Cerebellar cortex (tissue), 1 donor: ENCODE measurements at places on chromosomes 12 and 14.

- DNase-seq: peak; percentile 86
Observed at GRCh38 chr12:3041558-3042164, 35.5 kb upstream of the TSPAN9 start.

GRCh38 chr12:14957551-14958168 is 3.7 kb downstream of the ARHGDIB start:
- no peak for DNase-seq

DNA sequence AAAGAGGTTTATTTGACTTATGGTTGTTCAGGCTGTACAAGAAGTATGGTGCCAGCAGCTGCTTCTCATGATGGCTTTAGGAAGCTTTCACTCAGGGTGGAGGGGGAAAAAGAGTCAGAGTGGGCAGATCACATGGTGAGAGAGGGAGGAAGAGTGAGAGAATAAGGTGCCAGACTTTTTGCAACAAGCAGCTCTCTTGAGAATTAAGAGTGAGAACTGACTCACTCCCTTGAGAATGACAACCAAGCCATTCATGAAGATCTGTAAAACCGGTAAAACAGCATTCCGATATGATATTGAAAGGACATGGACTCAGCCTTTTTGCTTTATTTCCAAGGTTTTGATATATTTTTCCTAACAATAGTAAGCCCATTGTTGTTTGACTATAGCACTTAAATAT is 501.2 kb downstream of the GALC start:
- no peak for DNase-seq

GRCh38 chr14:93132472-93133065 is 16.8 kb upstream of the ITPK1 start:
- DNase-seq: peak; percentile 35

DNA sequence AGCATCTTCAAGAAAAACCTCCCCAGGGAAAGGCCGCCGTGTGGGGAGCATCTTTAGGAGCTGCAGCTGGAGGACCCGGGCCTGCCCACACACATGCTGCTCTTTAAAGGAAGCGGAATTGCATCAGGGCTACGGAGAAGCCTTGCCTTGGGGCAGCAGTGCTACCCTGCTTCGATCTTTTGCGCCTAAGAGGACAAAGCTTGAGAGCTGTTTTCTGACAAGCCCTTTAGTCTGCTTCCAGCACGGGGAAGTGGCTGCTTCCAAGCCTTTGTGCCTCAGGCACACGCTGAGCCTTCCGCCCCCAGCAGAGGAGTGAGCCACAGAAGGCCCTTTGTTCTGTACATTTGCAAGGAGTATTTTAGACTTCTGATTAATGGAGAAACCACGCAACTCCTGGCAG is 31.5 kb downstream of the COA8 start:
- DNase-seq: peak; percentile 19

- no peak for DNase-seq
Observed at GRCh38 chr14:34172550-34173368, 221.9 kb upstream of the EGLN3 start.

GRCh38 chr12:46383654-46384450 is 11.3 kb upstream of the SLC38A2 start:
- peak; percentile 90 for DNase-seq
